Stimulated activated CD4-positive, alpha-beta T cell treated with anti-CD3 and anti-CD28 coated beads, Interleukin-12 subunit alpha, Interleukin-12 subunit beta, amount 100 ng/mL, for 48 hours (primary cell): ENCODE measurements at places on chromosomes 7 and 10.

DNA sequence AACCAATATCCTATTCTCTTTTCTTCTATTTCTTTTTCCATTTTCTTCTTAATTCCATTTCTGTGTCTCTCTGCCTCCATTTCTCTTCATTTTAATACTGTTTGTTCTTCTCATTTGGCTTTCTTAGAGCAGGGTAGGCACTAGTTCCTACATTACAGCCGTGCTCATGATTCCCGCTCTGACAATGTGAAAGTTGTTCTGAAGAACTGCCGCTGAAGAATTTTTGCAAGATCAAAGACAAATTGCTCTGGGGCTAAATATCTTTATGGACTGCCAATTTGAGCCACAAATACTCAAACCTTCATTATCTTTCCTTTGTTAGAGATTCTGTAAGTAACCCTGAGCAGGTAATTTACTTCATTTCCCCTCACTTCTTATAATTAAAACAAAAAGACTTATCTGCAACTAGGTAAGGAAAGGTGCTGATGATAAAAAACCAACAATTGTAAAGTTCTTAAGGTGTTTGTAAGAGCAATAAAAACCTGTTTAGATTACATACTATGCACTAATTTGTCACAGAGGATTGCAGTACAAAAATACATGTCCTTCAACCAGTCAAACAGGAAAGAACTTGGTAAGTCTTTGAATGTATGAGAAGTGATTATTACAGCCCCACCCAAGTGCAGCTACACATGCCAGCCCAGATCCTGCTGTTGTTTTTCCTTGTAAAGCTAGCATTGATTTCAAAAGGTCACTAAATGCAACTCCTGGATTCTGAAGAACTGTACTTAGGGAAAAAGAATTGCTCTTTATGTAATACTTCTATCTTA is 127.5 kb downstream of the COL28A1 start:
- no peak for DNase-seq

DNA sequence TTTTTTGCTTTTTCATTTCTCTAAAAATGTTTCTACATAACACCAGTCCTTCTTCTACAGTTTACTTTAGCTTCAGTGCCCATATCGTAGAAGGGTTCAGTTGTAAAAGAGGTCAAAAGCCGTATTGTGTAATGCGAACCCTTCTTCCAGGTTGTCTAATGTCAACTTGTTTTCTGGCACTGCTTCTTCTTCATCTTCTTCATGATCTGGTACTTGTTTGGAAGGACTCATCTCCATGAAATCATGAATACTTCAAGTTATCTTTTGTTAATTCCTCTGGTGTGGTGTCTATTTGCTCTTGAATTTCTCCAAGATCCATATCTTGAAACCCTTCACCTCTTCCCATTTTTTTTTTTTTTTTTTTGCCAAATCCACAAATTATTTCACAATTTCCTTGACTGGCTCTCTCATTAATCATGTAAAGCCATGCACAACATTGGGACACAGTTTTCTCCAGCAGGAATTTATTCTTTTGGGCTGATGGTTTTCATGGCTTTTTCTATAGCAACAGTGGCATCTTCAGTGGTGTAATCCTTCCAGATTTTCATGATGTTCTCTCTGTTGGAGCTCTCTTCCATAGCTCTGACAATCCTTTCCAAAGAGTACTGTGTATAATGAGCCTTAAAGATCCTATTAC is 85.1 kb downstream of the CPED1 start:
- no peak for DNase-seq

- DNase-seq = no peak
Observed at GRCh38 chr7:24808518-24808917, 51.3 kb upstream of the GSDME start.

DNA sequence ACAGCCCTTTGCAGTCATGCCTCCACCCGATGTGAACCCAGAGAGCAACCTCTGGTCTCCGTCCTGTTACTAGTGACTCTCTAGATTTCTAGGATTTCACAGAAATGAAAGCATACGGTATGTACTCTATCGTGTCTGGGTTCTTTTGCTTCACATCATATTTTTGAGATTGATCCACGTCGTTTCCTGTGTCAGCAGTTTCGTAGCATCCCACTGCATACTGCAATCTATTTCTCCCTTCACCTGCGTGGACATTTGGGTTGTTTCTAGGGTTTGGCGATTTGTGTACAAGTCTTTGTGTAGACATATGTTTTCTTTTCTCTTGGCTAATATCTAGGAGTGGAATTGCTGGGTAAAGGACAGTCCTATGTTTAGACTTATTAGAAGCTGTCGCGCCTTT is 119.8 kb upstream of the PCBD1 start:
- no peak for DNase-seq

DNA sequence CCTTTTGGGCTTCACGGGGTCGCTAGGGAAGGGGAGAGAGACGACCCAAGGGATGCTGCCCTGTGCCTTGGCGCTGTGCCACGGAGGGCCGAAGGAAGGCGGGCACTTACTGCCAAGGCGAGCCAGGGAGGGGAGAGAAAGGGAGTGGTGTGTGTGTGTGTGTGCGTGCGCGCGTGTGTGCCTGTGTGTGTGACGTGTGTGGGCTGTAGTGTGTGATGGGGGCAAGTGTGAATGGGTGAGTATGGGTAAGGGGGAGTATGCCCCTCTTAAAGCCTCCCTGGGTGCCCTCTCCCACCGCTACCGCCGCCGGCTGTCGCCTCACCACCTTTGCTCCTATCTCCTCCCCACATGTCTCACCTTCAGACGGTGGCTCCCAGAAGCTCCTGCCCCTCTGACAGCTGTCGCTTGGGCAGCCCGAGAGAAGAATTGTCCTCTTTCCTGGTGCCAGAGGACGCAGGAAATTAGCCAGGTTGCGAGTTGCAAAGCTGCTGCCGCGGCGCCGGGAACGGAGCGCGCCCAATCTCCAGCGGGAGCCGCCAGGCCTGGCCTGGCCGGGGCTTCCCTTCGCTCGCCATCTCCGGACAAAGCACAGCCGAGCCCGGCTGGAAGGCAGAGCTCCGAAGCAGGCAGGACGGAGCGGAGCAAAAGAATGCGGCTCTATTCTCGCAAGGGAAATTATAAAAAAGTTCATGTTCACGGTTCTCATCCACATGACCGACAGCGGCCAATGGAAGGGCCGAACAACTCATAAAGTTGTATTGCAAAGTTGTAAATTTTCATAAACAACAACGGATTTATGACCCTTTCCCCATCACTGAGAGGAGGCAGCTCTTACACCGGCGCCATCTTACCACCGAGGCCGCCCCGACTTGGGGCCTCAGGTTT is at the start of gene HOXA3:
Gene HOXA3 (minus strand): TSS at position 653 of the 885 bp plus-strand sequence. CDS start 41,943 bp downstream, outside the sequence.
- DNase-seq = no peak

DNA sequence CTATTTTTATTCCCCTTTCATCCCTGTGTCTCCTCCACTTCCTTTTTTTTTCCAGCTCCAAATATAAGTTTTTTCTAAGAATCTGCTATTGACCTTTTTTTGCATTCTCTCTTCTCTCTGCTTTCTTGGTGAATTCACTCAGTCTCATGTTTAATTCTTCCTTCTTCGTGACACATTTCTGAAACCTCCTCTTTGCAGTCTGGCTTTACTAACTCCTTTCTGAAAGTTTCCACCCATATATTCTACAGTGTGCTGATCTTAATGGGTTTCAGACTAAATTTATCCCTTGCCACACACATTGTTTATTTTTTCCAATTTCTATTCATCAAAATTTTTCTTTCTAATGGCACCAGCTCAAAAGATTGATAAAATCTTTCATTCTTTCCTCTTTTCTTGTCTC is 47.8 kb upstream of the CALD1 start:
- DNase-seq = no peak

- DNase-seq = no peak
Observed at GRCh38 chr10:54983255-54983654, 182.2 kb upstream of the PCDH15 start.
